ENCODE measurements at places on chromosomes 1 and 21.
A peak's percentile ranks its signal among the peaks of the same experiment; 100 is the strongest.

GRCh38 chr1:109151146-109151990 lies 37.5 kb downstream of the ELAPOR1 start:
- peak; percentile 75 for ATAC-seq

GRCh38 chr1:183385340-183386144 lies 32.6 kb downstream of the NMNAT2 start:
- ATAC-seq: no peak

DNA sequence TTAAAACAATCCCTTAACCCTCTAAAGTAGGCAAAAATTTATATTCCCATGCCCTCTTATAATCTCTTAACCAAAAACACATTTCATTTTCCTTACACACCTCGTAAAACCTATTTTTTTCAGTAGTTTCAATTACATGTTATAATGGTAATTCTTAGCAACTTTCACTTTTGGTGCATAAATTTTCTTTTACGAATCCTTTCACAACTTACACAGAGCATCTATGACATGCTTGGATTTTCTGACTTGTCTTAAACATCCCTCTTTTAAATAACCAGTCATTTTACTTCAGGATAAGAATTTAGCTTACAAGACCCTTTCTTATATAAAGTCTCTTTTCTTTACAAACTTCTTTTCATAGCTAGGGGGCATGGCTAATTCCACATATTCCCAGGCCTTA lies 8.9 kb upstream of the MRPL55 start:
- no peak for ATAC-seq

GRCh38 chr1:228542981-228543380 lies 55.8 kb downstream of the RNF187 start:
- ATAC-seq: no peak

- ATAC-seq: no peak
Measured at GRCh38 chr1:165543532-165544438, at the start of gene LRRC52. TSS of gene LRRC52 (plus strand) at chr1:165544000. CDS start at chr1:165544297, 297 bp downstream.

DNA sequence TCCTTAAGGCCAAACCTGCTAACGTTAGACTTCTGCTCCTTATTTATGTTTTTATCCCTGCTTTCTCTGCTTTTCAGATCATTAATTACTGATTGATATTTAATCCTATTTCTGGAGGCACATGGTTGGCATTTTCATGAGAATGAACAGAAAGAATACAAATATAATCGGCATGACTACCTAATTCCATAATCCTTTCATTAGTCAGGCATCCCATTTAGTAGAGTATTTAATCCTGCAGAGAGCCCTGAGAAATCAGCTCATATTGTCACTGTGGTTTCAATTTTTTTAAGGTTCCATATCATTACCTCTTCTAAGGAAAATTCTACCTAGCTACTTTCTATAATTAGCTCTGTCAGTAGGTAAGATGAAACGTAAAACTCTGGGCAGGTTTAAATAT lies 238.8 kb downstream of the NCAM2 start:
- ATAC-seq: no peak

- no peak for ATAC-seq
Measured at GRCh38 chr1:37167479-37167878, 133.2 kb upstream of the GRIK3 start.

DNA sequence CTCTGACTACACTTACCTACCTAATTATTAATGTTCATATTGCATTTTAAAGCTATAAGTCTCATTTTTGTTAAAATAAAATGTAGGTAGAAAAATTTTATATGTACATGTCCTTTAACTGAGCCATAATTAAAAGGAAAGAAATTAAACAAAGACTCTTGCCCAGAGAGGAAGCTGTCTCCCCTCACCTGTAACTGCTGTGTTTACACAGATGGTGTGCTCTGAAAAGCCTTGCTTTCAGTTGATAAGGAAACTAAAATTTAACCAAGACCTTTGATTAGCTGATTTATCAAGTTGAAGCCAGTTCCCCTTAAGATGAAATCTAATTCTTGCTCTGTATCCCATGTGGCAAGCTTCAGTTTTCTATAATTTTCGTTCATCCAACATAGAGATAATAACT lies 213.5 kb downstream of the LYPLAL1 start:
- no peak for ATAC-seq

GRCh38 chr1:44812822-44813543 lies 4.7 kb downstream of the BTBD19 start:
- ATAC-seq: no peak

- no peak for ATAC-seq
Measured at GRCh38 chr1:220701974-220702373, 11.8 kb downstream of the C1orf115 start.

DNA sequence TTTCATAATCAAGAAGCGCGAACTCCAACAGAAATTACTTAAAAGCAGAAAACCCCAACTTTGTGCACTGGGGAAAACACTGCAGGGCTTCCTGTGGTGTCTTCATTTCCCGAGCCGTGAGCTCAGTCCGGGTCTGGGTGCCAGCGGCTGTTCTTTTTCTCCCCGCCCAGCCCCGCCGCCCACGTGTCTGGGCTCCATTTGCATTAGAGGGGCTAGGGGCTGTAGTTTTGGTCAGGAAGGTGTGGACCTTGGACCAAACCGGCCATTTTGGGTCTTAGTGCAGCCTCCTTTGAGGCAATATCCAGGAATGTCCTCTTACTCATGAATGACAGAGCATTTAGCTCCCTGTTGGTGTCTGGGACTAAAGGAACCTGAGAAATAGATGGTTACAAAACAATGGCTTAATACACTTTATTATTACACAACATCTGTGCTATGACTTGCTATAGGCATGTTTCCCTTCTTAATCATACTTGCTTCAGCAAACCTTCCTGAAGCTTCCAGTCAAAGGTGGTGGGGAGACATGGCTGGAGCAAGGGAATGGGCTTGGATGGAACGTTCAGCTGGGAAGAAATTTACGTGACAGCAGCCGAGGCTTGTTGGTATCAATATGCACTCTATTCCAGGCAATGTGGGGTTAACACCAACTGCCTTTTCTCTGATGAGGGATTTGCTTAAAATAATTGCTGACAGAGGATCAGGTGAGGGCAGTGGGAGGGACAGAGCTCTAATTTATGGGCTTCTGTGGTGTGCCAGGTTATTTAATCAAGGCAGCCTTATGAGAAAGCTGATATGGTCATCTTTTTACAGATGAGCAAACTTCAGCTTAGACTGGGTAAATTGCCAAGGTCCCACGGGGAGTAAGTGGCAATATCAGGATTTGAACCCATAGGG lies 1.1 kb downstream of the AGTRAP start:
- peak; percentile 66 for ATAC-seq
